Cortex of kidney (tissue), 1 donor: ENCODE measurements at places on chromosomes 5 and 9.

DNA sequence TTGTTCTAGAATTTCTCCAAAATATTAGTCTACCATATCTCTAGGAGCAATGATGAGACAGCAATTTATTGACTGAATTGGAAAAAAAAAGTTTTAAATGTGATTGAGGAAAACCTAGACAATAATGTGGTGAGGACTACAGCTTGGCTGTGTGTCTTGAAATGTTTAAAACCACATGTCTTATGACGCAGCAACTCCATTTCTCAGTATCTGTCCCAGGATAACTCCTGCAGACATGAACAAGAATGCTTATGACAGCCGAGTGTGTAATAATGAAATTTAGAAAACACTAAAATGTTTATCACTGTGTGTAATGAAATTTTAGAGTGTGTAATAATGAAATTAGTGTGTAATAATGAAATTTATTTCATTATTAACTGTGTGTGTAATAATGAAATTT lies 254.1 kb upstream of the DAPK1 start:
- DNase-seq = no peak

DNA sequence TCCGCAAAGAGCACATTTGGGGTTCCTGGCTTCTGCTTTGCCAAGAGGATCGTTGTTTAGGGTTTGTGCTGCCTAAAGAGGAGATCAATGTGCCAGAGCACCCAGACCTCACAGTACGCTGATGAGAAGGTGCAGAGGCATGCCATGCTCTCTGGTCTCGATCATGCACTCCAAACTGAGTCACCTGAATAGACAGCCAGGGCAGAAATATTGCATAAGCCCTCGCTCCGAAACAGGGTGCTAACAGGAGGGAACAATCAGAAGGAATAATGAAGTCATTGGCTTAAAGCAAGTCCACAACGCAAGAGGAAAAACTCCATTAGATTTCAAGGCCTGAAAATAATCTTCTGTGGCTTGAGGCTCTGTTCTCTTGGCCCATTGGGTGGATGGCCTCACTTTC lies 124.3 kb downstream of the GCNT1 start:
- DNase-seq = no peak

- DNase-seq = no peak
Measured at GRCh38 chr9:136001231-136001630, 40.1 kb upstream of the UBAC1 start.

GRCh38 chr5:104052558-104053352 lies 490.2 kb upstream of the NUDT12 start:
- DNase-seq = no peak

- no peak for DNase-seq
Measured at GRCh38 chr5:79521156-79521555, 7.2 kb upstream of the HOMER1 start.

- DNase-seq = no peak
Measured at GRCh38 chr9:98047002-98047401, 9.5 kb upstream of the NANS start.

- DNase-seq = no peak
Measured at GRCh38 chr5:74232276-74232675, 408.3 kb downstream of the ENC1 start.

DNA sequence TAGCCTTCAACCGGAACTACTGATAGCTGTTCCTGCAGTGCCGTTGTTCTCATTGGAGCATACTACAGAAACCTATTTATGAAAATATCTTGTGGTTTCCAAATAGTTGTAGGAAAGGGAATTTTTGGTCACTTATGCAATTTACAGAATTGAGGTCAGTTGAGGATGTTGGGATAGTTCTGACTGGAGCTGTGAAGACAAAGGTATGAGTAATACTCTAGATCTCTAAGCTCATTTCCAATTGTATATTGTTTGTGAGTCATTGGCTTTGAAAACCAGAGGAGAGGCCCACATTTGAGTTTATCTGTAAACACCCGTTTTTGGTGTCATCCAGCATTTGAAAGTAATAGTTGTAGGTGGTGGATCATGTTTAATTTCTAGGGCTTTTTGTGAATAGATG lies 561.3 kb upstream of the WWC1 start:
- DNase-seq = no peak

GRCh38 chr5:169335806-169336205 lies 34.9 kb upstream of the SLIT3 start:
- DNase-seq = no peak

- no peak for DNase-seq
Measured at GRCh38 chr9:114478459-114478858, 26.8 kb downstream of the WHRN start.

DNA sequence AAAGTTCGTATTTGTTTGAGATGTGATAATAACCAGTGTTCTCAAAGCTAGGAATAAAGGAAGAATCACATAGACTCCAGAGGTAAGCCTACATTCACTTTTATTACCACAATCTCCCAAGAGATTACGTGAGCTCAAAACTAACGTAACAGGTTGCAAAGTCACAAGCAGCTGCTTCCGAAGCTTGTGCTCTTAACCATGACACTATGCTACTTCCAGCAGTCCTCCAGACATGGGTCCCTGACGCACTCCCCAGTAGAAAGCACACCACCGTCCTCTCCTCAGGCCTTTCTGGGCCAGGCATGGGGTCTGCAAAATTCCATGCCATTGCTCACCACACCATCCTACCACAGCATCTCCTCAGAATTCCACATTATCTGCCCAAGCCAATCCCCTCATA lies 84.6 kb downstream of the PAX5 start:
- no peak for DNase-seq

GRCh38 chr5:149667084-149667828 lies 62.9 kb upstream of the PPARGC1B start:
- no peak for DNase-seq

- DNase-seq = no peak
Measured at GRCh38 chr9:30349526-30350513, 2034.6 kb upstream of the ACO1 start.

GRCh38 chr9:100101608-100102007 lies 2.6 kb downstream of the INVS start:
- DNase-seq = no peak

DNA sequence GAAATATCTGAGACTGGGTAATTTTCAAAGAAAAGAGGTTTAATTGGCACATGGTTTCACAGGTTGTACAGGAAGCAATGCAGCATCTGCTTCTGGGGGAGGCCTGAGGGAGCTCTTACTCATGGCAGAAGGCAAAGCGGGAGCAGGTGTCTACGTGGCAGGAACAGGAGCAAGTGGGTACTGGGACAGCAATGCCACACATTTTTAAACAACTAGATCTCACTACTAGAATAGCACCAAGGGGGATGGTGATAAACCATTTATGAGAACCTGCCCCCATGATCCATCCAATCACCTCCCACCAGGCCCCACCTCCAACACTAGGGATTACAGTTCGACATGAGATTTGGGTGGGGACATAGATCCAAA lies 47.6 kb upstream of the HOMER1 start:
- no peak for DNase-seq

GRCh38 chr5:123512611-123513461 lies 859 bp downstream of the CSNK1G3 start:
- DNase-seq = no peak

DNA sequence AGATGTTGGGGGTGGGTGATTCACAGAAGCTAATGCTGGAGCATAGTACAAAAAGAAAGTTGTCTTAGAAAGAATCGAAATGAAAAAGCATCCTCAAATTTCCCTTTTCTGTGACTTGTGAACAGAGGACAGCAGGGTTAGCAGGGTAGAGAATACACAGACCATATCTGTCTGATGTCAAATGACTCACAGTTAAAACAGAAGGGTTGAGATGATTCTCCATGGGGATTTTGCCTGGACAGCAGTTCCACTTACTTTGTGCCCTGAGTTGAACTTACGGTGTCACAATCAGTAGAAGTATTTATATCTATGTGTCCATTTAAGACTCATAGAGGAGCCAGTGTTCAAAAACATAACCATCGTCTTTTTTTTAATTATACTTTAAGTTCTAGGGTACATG lies 801.6 kb downstream of the KCTD16 start:
- DNase-seq = no peak

DNA sequence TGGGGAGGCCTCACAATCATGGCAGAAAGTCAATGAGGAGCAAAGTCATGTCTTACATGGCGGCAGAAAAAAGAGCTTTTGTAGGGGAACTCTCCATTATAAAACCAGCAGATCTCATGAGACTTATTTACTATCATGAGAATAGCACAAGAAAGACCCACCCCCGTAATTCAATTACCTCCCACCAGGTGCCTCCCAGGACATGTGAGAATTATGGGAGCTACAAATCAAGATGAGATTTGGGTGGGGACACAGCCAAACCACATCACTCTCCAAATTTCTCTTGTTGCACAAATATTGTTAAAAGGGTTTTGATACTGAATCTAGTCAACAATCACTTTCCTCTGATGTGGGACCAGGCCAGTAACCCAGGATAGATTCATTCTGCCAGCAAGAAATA lies 1176.1 kb downstream of the CDH9 start:
- DNase-seq = no peak

GRCh38 chr5:6378766-6379103 lies 388 bp upstream of the MED10 start:
- DNase-seq = no peak

DNA sequence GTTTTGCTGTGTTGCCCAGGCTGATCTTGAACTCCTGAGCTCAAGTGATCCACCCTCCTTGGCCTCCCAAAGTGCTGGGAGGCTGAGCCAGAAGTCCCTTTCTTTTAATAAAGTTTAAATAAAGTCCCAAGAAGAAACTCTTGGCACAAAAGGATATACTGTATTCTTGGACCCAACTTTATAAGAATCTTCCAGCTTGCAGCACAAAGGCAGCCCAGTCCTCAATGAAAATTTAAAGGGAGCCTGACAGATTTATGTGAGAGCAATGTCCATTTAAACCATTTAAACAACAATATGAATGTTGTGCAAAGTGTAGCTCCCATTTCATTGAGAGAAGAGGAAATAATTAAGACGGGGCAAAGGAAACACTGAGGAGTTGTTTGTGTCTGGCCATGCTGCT lies 217.0 kb downstream of the DOCK8 start:
- DNase-seq = no peak

- no peak for DNase-seq
Measured at GRCh38 chr5:11302663-11303062, 541.6 kb upstream of the DAP start.

- DNase-seq = no peak
Measured at GRCh38 chr5:14081791-14082190, 61.4 kb upstream of the TRIO start.

GRCh38 chr5:135423146-135423845 lies 23.9 kb downstream of the DCANP1 start:
- DNase-seq = no peak

GRCh38 chr9:87831159-87831558 lies 51.5 kb upstream of the SPATA31E1 start:
- no peak for DNase-seq

- no peak for DNase-seq
Measured at GRCh38 chr9:8628791-8629190, 829.2 kb upstream of the DMAC1 start.

DNA sequence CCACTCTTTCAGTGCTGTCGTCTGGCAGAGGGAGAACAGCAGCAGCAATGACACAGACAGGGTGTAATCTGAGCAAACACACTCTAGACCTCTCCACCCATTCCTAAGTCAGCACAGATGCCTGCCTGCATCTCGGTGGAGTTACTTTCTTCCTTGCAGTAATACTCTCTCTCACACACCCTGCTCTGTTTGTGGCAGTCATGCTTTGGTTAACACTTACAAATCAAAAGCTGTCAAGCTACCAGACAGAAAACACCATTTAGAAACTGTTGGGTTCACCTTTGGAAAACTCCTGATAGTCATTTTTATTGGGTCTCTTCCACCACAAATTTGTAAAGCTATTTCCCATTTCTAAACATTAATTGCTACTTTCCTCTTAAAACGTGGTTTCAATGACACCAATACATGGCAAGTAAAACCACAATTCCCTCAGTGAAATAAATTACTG lies 27.3 kb downstream of the LHFPL2 start:
- DNase-seq = no peak

GRCh38 chr5:40406741-40407211 lies 272.9 kb upstream of the PTGER4 start:
- DNase-seq = no peak

GRCh38 chr5:96236051-96236450 lies 197.0 kb downstream of the PCSK1 start:
- DNase-seq = no peak

GRCh38 chr9:135559606-135560005 lies 1.9 kb upstream of the PAEP start:
- no peak for DNase-seq

GRCh38 chr5:139413153-139413552 lies 9.3 kb upstream of the SPATA24 start:
- DNase-seq = no peak

GRCh38 chr9:117247266-117247665 lies 167.6 kb downstream of the ASTN2 start:
- DNase-seq = no peak

- no peak for DNase-seq
Measured at GRCh38 chr5:171506951-171507350, 87.5 kb downstream of the FGF18 start.

DNA sequence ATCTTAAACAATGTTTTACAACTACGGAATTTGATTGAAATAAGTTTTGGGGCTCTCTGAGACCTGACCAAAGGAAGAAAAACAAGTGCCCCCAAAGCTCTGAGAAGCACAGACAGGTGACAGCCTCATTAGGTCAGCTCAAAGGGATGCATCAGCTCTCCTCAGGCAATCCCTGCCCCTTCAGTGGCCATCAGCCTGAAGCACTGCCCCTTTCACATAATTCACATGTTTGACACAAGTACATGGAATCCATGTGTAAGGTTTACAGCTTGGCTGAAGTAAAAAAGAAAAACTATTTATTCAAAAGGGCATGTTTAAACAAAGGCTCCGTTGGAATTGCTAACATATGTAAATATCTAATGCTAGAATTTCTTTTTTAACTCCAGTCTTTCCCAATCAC lies 56.3 kb downstream of the TSSK1B start:
- DNase-seq = no peak

DNA sequence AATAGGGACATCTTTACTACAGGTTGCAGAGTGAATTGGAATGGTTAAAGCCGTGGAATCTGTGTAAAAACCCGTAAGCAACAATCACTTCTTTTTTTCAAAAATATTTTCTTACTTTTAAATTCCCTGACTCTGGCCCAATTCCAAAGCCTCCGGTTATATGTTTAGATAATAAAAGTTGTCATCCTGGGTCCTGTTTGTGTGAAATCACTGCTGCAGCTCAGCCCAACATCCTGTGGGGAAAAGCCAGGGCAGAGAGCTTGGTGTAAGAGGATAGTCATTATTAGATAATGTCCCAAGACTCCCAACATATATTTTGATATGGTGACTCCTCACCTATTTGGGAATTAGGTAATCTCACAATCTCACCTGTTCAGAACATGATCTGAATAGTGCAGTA lies 586.0 kb upstream of the BRINP1 start:
- no peak for DNase-seq
